ENCODE measurements at places on chromosomes 2 and 18.
A peak's percentile ranks its signal among the peaks of the same experiment; 100 is the strongest.

DNA sequence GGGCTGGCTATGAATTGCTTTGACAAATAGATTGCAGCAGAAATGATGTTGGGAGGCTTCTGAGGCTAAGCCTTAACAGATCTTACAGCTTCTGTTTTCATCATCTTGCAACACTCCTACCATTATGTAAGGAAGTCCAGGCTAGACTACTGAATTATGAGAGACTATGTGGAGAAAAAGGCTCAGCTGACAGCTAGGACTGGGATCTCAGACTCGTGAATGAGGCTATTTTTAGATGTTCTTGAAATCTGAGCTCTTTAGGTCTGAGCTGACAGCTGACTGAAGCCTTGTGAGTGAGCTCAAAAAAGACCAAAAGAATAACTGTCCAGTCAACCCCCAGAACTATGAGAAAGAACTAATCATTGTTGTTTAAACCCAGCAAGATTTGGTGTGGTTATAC, 70.3 kb downstream of the VWC2L start:
- DNase-seq: peak; percentile 75

- peak; percentile 42 for DNase-seq
Observed at GRCh38 chr2:98474979-98475632, 30.4 kb downstream of the INPP4A start.

- no peak for DNase-seq
Observed at GRCh38 chr2:171625006-171625405, 62.3 kb upstream of the DYNC1I2 start.

GRCh38 chr2:113890253-113891235, 655 bp downstream of the ACTR3 start:
- DNase-seq: peak; percentile 30

DNA sequence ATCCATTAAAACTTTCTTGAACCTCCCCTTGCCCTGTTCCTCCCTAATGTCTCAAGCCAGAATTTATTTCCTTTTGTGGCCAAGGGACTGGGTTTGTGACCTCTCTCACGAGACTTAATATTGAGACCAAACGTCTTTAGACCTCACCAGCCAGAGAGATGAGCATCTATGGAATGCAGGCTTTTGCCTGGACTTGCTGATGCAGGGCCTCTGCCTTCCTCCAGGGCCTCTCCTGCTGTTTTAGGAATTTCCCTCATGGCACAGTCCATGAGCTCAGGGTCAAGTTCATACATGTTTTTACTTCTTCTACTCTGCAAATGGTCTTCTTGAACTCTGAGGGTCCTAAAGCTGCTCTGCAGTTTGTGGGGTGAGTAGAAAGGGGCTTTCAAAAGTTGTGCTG, 22.3 kb downstream of the IL1B start:
- no peak for DNase-seq

DNA sequence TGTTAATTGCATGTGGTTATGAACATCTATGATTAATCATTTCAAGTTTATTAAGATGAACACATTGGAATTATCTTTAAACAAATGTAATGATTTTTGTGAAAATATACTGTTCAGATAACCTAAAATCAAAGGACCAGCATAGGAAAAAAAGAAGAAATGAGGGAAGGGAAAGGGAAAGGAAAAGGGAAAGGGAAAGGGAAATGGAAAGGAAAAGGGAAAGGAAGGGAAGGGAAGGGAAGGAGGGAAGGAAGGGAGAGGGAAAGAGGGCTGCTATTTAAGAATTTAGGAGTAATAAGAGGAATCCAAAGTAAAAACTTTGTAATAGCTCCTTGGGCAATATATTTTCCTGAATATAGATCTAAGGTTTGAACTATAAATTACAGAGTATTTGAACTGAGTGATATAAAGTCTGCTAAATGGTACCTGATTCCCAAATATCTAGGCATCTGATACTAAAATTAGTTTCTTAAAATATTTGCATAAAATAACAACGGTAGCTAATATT, 726.3 kb downstream of the EPHA4 start:
- no peak for DNase-seq

DNA sequence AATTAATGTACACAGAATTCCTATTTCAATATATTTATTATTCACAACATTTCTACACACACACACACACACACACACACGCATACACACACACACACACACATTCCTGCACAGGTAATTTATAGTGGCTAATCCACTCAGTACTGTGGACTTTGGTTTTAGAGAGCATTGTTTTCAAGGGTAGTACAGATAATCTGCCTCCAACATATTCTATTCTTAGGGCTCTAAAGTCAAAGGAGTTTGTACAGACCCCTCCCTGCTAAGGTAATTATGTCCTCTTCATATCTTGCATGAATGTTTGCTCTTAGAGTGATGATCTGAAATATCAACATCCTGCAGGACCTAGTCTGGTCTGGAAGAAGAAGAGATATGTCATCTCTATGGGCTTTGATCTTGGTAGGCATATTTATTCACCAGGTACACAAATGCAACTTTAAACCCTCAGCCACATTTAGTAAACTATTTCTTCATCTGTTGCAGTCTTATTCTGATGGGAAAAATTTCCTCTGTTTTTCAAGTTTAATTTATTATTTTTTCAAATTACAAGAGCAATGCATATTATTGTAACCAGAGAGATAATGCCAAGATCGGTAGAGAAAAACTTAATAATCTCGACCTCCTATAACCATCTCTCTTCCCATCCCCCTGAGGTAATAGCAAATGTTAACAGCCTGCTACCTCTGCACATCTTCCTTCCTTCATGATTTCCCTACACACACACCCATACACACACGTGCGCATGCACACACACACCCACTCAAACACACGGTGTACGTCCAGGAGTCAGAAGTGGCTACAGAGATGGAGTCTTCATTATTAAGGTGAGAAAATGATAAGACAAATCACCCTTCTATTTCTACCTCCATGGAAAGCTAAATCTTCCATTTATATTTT, 18.3 kb upstream of the POLE4 start:
- DNase-seq: no peak

GRCh38 chr2:173855661-173856060, 109.5 kb downstream of the SP3 start:
- DNase-seq: no peak

DNA sequence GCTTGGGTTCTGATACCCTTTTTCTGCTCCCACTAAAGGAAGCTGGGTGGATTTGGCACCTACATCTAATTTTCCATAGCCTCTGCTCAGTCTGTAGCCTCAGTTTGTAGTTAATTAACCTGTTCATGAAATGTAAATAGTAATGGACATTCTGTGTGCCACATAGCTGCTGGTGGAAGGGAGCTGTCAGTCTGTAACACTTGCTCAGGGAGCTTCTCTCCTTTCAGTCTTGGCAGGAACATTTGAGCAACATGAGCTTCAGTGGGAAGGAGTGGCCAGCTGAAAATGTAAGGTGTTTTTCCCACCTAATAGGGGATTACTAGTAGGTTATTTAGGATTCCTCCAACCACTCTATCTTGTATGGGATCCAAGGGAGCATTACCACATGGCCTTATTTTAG, 203.4 kb downstream of the ASXL3 start:
- DNase-seq: peak; percentile 5

GRCh38 chr2:88575051-88575450, 52.2 kb downstream of the EIF2AK3 start:
- no peak for DNase-seq
